Activated T-helper 1 cell treated with anti-CD3 and anti-CD28 coated beads, Interleukin-12 subunit alpha, Interleukin-12 subunit beta, Interleukin-2, Interleukin-4 antibody, amounts not matched to agents 30 ng/mL and 10 ng/mL and 1 ng/mL, durations not matched to agents 14 hours and 24 hours and 36 hours (primary cell): ENCODE measurements at places on chromosomes 4 and X.

GRCh38 chrX:2484256-2484655 lies 16.5 kb downstream of the DHRSX start:
- DNase-seq = no peak

GRCh38 chrX:14753441-14753840 lies 119.4 kb downstream of the FANCB start:
- no peak for DNase-seq

GRCh38 chr4:134365852-134366251 lies 164.3 kb upstream of the PABPC4L start:
- no peak for DNase-seq

GRCh38 chr4:127844601-127845116 lies 36.0 kb upstream of the PLK4 start:
- DNase-seq = no peak

GRCh38 chr4:183920512-183920911 lies 15.4 kb downstream of the STOX2 start:
- no peak for DNase-seq

DNA sequence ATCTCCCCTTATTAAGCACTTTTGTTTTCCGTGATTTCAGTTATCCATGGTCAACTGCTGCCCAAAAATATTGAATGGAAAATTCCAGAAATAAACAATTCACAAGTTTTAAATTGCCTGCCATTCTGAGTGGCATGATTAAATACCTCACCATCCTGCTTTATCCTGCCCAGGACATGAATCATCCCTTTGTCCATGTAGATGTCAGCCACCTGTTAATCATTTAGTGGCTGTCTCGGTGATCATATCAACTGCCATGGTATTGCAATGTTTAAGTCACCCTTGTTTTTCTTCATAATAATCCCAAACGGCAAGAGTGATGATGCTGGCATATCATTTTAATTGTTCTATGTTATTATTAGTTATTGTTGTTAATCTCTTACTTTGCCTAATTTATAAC lies 79.8 kb upstream of the LHFPL1 start:
- no peak for DNase-seq

DNA sequence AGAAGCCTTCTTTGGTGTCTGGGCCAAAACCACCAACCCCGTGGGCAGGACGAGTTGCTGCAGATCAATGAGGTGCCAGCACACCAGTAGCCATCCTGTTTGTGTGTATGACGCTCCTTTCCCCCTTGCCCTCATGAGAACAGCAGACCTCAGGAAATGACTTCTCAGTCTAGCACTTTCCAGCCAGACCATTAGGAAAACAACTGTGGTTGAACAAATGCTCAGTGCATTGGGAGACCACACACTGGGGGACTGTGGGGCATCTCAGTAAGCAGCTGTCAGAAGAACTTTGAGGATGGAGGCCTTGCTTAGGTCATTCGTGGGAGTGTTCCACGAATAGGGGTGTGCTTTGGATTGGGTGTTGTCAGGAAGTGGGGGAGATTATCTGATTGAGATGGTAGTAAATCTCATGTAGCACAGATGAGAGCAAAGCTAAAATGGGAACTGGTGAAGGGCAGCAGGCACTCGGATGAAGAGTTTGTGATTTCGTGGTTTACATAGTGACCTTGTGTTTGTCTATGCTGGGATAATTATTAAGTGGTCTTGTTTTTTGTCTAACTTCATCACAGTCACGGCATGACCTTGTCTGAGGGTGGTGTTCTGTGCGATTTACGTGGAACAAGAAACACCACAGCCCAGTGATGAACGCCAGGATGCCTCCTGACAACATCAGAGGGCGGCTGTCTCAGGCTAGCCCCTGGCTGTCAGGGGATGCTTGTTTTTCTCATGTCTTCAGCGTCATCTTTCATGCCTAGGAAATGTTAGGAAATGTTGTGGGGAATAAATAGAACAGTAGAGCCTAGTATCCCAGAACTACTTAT lies 70.1 kb downstream of the USP46 start:
- DNase-seq = no peak

DNA sequence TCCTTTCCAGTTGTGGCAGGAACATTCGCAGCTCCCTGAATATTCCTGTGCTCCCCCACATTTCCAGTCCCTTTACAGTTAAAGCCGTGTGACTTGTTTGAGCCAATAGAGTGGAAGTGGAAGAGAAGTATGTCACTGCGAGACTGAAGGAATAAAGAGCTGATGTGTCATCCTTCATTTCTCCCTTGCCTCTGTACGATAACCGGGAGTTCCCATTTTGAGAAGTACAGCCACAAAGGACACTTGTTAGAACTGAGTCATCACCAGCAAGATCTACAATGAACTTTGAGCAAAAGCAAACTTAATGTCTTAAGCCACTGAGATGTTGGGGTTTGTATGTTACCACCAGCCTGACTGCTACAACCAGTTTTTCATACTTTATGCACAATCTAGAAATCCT lies 92.3 kb downstream of the SPRY1 start:
- DNase-seq = no peak

DNA sequence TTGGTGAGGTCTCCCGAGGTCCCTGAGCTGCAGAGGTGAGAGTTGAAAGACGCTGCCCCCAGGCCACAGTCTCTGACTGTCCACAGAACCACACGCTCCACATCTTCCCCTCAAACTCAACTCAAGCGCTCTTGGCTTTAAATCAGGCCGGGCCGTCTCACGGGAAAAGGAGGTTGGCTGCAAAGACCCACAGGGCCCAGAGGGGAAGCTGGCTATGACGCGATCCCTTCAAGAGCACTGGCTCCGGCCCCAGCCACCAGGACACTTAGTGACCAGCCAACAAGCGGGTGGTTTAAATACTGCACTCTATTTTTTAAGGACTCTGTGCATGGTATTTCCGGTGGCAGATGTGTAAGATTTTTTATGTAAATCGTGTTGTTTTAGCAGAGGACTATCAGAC lies 19.9 kb downstream of the LRPAP1 start:
- DNase-seq = no peak

DNA sequence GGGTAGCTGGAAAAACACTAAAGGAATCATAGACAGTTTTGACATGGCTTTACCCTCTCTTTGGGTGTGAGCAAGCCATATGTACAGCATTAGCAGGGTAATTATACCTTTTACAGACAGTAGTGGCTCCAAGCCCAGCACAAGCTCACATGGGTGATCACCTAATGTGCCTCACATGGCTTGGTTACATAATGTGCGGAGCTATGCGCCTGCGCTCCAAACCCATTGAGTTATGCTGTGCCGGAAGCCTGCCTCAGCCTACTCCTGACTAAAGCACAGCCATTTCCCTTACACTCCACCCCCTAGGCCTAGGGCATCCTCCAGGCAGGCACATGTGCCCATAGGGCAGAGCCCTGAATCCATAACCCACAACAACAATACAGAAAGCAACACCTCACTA lies 6.5 kb upstream of the TSPAN5 start:
- no peak for DNase-seq

- DNase-seq = no peak
Measured at GRCh38 chr4:68359508-68359907, 9.6 kb upstream of the YTHDC1 start.

DNA sequence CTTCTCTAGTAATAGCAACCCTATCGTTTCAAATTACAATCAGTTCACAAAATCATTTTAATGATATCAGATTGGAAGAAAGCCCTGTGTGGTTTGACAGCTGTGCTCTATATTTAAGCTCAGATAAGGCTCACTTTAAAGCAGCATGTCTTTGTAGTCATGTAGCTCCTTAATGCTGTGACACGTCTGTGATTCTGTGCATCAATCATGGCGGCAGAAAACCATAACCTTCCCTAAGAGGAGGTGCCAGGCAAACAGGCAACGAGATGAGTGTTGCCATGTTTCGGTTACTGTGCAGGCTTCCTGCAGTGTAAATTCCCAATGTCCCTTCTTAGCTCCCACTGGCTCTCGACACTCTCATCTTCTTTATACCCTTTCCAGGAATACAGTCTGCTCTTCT lies 212.7 kb downstream of the GRID2 start:
- DNase-seq = no peak

- no peak for DNase-seq
Measured at GRCh38 chr4:189815404-189816192, 125.1 kb upstream of the FRG1 start.

DNA sequence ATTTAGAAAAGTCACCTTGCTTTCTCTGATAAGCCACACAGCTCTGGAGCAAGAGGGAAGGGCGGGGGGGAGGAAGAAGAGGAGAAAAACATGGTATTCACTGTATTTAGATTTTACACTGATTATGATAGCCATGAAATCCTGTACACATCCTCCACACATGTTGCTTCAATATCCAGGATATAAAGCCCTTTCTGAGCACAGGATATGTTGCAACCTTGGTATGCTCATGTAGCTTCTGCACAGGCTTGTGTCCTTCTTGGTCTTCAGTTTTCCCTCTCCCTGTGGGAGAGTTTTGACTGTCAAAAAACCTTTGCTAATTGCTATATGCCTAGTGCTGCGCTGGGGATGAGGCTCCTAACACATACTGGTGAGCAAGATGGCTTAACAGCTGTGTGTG lies 61.9 kb upstream of the DAPP1 start:
- DNase-seq = no peak

GRCh38 chrX:101483705-101484104 lies 1.6 kb upstream of the ARMCX4 start:
- no peak for DNase-seq

DNA sequence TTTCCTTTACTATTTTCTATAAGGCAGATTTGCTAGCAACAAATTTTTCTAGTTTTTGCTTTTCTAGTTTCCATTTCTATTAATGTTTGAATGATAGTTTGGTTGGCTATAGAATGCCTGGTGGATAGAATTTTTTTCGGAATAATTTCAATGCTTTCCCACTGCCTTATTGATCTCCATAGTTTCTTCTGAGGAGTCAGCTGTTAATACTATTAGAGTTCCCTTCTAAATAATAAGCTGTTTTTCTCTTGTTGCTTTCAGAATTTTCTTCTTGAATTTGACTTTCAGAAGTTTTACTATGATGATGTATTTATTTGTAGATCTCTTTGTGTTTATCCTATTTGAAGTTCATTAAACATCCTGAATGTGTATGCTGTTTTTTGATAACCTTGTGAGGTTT lies 91.8 kb downstream of the VSIG4 start:
- DNase-seq = no peak

DNA sequence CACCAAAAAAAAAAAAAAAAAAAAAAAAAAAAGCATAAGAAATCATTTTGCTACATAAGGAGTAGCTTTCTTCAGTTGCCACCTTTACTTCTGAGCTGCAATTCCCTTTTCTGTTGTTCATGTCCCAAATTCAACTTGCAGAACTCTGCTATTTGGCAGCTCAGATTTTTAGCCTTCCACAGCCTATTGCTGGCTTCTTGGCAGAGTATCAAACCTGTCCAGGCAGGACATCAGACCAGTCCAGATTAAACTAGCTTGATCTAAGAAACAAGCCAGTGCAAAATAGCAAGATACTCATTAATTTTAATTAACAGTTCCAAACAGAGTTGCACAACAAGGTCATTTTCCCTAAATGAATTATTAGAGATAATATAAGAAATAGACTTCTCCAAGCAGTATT lies 123.6 kb upstream of the NR3C2 start:
- no peak for DNase-seq

DNA sequence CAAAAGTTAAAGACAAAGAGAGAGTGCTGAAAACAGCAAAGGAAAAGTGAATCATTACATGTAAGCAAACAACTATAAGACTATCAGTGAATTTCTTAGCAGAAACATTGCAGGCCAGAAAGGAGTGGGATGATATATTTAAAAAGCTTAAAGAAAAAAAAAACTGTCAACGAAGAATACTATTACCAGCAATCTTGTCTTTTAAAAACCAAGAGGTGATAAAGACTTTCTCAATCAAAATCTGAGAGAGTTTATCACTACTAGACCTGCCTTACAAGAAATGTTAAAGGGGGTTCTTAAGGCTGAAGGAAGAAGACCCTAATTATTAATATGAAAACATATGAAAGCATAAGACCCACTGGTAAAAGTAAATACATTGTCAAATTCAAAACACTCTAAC lies 132.5 kb upstream of the ZCCHC13 start:
- no peak for DNase-seq

DNA sequence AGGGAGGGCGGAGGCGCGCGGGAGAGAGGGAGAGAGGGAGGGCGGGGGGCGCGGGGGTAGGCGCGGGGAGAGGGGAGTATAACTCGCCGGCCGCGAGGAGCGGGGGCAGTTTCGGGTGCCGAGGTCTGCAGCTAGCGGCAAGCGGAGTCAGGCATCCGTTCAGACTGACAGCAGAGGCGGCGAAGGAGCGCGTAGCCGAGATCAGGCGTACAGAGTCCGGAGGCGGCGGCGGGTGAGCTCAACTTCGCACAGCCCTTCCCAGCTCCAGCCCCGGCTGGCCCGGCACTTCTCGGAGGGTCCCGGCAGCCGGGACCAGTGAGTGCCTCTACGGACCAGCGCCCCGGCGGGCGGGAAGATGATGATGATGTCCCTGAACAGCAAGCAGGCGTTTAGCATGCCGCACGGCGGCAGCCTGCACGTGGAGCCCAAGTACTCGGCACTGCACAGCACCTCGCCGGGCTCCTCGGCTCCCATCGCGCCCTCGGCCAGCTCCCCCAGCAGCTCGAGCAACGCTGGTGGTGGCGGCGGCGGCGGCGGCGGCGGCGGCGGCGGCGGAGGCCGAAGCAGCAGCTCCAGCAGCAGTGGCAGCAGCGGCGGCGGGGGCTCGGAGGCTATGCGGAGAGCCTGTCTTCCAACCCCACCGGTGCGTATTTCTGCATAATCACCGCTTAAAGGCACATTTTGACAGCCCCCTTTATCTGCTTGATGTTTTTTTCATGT lies at the start of gene POU4F2:
POU4F2 (plus strand) TSS at position 108 of the 720 bp plus-strand sequence; CDS start at position 356, 248 bp downstream.
- DNase-seq = no peak

GRCh38 chrX:123975180-123975579 lies 13.7 kb downstream of the STAG2 start:
- DNase-seq = no peak

GRCh38 chrX:2490634-2491033 lies 10.1 kb downstream of the DHRSX start:
- DNase-seq = no peak

GRCh38 chr4:20086799-20087521 lies 164.7 kb upstream of the SLIT2 start:
- DNase-seq = no peak

- DNase-seq = no peak
Measured at GRCh38 chr4:37629713-37630112, 56.5 kb downstream of the RELL1 start.

- DNase-seq = no peak
Measured at GRCh38 chr4:83809581-83809980, 273.7 kb downstream of the GPAT3 start.
